Astrocyte of the hippocampus (primary cell): ENCODE measurements at places on chromosomes 4 and X.

GRCh38 chrX:1658071-1658491, 43.2 kb downstream of the ASMT start:
- no peak for DNase-seq

DNA sequence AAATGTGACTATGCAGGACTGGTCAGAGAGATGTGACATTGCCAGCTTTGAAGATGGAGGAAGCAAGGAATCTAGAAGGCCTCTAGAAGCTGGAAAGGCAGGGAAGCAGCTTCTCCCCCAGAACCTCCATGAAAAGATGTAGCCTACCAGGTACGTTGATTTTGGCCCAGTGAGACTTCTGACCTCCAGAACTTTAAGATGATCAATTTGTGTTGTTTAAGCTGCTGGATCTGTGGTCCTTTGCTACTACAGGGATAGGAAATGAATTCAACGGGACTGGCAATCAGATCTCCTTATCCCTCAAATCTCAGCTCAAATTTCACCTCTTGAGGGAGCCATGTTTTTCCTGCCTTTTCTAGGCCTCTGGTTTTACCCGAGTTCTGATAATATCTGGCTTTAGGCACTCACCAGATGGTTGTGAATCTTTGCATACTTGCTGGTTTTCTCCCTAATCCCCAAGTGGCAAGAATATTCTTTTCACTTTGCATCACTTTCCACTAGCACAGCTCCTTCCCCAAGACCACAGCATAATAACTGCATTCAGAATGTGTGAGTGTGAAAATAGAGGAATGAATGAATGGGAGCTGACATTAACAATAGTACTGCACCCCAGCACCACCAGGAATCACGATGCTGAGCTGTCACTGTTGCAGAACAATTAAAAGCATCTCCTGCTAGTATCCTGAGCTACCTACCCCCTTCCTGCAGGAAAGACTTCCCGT, 25.5 kb upstream of the TMSB4X start:
- DNase-seq: peak; percentile 46

DNA sequence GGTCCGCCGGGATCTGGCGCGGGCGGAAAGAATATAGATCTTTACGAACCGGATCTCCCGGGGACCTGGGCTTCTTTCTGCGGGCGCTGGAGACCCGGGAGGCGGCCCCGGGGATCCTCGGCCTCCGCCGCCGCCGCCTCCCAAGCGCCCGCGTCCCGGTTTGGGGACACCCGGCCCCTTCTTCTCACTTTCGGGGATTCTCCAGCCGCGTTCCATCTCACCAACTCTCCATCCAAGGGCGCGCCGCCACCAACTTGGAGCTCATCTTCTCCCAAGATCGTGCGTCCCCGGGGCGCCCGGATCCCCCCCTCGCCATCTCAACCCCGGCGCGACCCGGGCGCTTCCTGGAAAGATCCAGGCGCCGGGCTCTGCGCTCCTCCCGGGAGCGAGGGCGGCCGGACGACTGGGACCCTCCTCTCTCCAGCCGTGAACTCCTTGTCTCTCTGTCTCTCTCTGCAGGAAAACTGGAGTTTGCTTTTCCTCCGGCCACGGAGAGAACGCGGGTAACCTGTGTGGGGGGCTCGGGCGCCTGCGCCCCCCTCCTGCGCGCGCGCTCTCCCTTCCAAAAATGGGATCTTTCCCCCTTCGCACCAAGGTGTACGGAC, 482 bp upstream of the SHOX start:
- no peak for DNase-seq

DNA sequence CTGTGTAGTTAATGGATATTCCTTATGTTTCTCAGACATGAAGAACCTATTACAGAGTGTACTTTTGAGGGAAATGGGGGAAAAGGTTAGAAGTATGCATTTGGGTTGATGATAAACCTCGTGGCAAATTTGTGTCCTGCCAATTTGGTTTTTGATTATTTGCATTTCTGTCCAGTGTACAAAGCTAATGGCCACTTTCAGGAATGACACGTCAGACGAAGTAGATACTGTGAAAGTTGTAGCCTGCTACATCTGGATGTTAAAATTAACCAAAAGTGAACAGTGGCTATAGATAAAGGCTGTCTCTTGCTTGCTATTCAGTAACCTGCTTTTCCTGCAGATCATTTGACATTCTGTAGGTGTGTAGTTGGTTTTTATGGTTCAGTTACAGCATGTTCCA, 1.0 kb downstream of the PRDX4 start:
- DNase-seq: no peak

DNA sequence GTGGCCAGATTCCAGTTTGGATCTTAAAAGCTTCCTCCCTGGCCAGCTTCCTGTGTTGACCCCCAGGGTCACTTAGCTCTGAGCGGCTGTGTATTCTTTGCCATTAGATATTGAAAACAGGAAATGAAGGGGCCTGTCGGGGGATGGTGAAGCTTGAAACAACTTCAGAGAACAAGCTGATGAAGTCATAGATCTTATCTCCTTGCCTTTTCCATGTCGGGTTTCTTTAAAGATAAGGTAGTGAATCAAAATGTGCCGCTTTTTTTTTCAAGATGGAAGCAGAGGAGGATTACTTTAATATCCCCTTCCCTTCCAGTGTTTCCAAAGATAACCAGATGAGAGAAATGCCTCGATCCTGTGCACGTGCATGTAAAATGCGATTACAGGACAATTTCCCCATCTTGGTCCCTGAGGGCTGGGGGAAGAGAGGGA, 508.5 kb downstream of the MID1IP1 start:
- DNase-seq: peak; percentile 7

GRCh38 chr4:122458625-122459024, 2.1 kb upstream of the IL2 start:
- peak; percentile 59 for DNase-seq

DNA sequence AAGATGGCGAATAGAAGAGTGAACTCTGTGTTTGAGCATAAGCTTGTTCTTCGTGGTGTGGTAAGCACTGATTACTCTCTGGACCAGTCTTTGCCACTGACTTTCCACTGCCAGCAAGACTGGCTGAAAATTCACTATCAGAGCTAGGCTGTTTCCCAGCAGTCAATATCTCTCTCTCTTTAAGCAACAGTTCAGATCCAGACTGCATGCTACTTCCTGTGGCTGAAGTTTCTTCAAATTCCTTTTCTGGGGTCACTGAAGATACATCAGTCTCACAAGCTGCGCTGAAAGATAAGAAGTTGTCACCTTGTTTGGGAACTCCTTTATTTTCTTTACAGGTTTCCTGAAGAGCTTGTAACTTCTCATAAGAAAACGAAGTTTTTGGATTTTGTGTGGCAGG, 54.0 kb upstream of the FAM120C start:
- no peak for DNase-seq

DNA sequence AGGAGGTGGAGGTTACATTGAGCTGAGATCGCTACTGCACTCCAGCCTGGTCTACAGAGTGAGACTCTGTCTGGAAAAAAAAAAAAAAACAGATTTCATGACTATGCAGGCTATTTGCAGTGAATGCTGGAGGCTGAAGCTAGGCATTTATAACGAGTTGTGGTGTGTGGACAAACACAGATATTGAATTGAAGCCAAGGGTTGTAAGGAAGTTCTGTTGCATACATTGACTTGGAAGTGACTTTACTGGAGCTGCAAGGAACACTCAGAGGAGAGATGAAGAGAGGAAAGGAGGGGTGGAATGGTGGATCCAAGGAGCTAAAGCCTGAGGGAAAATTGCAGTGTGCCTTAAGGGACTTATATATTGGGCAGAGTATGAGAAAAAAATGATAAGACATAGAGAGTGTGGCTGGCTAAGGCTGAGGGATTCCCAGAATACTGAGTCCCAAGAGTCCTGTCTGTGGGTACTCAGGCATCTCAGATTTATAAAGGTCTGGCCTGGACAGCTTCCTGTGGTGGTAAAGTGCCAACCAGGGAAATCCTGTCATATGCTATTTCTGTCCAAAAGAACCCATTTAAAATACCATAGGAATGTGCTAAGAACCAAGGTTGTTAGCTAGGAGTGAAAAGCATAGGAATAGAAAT, 87.8 kb upstream of the GUCY1A1 start:
- DNase-seq: peak; percentile 69

DNA sequence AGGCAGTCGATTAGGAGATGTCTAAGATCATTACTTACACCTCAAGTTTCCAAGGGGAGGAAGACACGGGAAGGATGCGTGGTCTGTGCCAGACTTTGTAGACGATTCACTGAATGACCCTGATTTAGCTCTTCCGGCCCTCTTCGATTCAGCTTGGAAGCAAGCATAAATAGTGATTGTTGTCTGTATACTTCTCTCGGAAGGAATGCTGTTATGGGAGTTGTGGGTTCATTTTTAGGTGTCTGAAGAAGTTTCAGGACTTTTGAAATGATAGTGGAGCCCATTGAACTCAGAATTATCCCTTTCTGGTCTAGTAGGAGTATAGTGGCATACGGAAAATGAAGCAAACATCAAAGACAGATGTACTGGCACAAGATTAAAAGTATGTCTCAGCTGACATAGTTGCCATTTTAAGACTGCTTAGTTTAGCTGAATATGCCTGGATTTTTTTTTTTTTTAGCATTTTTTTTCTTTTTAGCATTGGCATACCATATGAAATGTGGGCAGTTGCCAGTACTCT, 1.0 kb upstream of the ANKRD17 start:
- DNase-seq: no peak

GRCh38 chr4:148238086-148238485, 204.1 kb downstream of the NR3C2 start:
- DNase-seq: no peak
